ENCODE measurements at places on chromosomes 11 and 22.

DNA sequence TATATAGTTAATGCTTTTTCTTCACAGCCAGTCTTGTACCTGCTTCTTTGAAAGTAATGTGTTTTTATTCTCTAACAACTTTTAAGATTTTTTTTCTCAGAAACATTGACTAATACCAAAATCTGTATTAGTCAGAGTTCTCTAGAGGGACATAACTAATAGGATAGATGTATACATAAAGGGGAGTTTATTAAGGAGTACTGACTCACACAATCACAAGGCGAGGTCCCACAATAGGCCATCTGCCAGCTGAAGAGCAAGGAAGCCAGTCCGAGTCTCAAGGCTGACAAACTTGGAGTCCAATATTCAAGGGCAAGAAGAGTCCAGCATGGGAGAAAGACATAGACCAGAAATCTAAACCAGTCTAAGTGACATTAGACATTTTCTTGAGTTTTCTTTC is 140.0 kb downstream of the RAB38 start:
- DNase-seq: no peak

GRCh38 chr11:16856022-16856471 is 117.6 kb downstream of the C11orf58 start:
- no peak for DNase-seq

DNA sequence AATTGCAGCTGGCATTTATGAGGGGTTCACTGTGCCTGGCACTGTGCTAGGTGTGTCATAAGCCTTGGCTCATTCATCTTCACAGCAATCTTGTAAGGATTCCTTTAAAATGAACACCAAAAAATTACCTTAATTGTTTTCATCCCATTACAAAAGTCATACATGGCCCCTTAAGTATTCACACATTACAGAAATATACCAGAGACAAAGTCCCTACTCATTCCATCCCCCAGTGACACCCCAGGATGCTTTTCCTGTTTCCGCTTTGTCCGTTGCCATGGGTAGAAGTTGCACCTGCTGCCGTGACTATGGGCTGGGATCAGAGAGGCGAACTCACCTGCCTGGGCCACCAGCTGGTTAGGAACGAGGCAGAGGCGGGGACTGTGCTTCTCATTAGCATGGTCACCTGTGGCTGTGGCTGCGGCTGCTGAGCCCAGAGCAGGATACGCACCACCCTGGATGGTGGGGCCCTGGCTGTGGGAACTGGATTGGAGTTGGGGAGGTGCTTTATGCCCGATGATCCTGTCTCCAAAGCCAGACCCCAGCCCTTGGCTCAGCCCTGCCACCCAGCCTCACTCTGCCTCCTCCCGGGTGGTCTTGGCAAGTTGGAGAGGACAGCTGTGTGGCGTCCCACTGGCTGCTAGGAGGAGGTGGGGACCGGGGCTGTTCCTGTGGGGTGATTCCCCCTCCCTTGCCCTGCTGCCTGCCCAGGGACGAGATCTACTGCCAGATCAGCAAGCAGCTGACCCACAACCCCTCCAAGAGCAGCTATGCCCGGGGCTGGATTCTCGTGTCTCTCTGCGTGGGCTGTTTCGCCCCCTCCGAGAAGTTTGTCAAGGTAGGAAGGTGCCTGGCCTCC is 60.8 kb downstream of the MYO7A start:
- no peak for DNase-seq

DNA sequence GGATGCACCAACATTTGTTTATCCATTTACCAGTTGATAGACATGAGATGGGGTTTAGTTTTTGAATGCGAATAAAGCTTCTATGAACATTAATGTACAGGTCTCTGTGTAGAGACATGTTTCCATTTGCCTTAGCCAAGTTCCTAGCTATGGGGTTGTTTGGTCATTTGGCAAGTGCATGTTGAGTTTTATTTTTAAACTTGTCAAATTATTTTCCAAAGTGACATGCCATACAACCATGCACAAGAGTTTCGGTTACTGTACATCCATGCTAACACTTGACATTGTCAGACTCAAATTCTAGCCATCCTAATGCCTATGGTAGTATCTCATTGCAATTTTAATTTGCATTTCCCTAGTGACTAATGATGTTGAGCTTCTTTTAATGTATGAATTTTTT is 70.5 kb upstream of the PARVA start:
- no peak for DNase-seq

- no peak for DNase-seq
Measured at GRCh38 chr11:8584511-8584910, 9.5 kb downstream of the STK33 start.

DNA sequence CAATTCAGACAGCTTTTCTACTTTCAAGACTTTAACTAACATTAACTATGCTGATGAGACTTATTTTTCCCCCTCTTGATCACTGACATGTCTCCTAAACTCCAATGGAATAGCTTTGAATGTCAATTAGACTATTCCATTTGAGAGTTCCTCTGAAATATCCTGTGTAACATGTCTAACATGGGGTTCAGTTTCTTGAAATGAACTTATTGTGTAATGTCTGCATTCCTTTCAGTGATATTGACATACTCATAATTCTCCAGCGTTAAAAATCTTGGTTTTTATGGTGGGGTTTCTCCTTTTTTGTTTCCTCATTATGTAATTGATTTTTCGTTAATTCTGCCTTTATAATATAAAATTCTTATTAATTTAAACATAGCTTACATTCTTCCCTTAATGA is 37.7 kb upstream of the SPTBN2 start:
- no peak for DNase-seq

DNA sequence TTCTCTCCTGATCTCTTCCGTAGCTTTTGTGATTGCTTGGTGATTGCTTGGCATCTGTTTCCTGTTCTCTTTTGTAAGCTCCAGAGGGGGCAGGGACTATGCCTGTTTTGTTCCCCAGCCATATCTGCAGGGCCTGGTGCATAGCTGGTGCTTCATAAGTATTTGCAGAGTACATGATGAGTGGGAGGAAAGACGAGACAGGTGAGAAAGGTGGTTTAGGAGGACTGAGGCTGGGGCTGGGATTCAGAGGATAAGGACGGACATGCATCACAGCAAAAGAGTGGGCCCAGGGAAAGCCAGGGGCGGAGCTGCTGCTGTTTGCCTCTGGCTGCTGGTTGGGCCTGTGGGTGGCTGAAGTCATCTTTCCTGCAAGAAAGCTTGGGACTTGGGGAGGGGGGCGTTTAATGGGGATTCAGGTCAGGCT is 62.4 kb downstream of the DSCAML1 start:
- no peak for DNase-seq

GRCh38 chr11:79425463-79425862 is 15.4 kb downstream of the TENM4 start:
- no peak for DNase-seq

GRCh38 chr11:15665368-15665871 is 550.7 kb downstream of the INSC start:
- DNase-seq: no peak

DNA sequence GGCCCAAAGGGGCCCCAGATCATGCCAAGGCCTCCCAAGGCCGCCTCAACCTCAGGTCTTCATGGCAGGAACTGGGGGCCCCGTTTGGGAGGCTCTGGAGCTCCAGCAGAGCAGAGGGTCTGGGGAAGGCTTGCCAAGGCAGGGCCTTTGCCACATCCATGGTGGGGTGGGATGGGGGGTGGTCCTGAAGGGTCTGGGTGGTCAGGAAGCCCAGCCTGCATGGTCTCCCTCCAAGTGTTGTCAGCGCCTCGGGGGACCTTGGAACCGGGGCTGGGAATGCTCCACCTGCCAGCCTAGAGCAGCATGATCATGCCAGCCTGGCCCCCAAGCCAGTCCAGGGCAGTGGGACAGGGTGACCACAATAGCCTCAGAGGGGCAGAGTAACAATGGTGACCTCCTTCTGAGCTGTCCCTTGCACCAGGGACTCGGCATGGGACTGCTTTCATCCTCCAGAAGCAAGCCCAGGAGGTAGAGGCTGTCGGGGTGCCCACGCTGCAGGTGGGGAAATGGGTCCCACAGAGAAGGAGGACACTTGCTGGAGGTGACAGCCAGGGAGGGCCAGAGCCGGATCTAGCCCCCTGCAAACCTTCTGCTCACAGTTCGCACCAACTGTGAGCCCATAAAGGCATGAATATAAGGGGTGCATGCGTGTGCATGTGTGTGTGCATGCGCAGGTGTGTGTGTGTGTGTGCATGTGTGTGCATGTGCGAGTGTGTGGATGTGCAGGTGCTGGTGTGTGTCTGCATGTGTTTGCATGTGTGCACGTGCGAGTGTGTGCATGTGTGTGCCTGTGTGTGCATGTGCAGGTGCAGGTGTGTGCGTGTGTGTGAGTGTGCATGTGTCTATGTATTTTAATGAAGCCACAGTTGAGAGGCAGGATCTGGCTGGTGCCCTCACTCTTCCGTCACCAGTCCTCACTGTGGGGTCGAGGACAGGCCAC is 63.8 kb downstream of the MYEOV start:
- DNase-seq: no peak

DNA sequence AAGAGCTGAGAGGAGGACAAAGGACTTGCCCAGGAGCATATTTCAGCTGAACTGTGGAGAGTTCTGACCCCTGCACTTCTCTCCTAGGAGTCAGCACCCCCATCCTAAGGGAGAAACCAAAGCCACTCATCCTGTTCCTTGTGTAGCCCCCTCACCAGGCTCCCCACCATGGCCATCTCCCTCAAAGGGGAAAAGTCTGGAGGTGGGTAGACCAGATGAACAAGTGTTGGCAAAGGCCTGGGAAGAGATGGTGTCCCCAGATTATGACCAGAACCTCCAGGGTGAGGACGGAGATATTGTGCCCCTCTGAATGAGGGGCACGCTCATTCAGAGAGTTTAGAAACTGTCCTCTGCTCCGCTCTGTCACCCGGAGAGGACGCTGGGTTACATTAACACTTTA is 880.0 kb downstream of the BRD1 start:
- DNase-seq: no peak

DNA sequence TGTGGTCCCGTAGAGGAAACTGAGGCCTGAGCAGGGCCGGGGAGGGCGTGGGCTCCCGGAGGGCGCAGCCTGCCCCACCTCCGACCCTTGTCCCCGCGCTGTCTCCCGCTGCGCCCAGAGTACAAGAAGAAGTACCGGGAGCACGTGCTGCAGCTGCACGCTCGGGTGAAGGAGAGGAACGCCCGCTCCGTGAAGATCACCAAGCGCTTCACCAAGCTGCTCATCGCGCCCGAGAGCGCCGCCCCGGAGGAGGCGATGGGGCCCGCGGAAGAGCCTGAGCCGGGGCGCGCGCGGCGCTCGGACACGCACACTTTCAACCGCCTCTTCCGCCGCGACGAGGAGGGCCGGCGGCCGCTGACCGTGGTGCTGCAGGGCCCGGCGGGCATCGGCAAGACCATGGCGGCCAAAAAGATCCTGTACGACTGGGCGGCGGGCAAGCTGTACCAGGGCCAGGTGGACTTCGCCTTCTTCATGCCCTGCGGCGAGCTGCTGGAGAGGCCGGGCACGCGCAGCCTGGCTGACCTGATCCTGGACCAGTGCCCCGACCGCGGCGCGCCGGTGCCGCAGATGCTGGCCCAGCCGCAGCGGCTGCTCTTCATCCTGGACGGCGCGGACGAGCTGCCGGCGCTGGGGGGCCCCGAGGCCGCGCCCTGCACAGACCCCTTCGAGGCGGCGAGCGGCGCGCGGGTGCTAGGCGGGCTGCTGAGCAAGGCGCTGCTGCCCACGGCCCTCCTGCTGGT is 1.9 kb downstream of the NLRP6 start:
- no peak for DNase-seq

DNA sequence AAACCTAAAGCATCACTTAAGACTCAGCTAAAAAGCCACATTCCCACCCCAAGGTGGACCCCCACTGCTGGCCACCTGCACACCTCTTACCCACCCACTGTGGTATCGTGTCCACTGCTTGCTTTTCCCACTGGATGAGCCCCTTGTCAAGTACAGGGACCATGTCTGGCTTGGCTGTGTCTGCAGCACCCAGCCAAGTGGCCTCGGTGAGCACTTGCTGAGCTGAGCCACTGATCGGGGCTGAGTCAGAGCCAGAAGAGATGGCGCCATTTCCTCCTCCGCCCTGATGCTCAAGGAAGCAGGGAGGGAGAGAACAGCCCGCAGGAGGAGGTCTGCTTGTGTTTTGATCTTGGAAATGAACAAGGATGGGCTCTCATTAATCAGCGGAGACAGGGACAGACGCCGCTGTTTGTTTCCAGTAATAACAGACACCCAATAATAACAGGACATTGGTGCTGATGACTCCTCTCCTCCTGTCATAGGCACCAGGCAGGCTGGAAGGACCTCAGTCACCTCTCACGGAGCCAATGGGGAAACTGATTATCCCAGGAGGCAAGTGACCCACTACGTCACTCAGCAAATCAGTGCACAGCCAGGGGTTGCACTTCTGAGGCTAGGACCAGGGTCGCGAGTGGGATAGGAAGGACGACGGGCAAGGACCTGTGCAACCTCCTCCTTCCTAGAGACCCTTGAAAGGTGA is 85.2 kb upstream of the RTL6 start:
- no peak for DNase-seq

DNA sequence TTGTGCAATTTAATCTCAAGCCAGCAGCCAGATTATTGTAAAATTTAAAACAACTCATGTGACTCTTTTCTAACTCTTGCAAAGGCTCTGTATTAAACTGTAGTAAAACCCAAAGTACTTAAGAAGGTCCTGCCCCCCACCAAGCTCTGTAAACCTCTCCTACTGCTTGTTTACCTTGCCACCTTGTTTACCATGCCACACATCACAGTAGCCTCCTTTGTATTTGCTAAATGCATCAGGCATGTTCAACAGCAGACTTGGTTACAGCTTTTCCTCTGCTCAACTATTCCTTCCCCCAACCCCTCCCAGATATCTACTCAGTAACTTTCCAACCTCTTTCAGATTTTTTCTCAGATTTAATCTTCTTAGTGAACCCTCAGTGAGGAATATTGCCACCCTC is 861.6 kb downstream of the METTL15 start:
- no peak for DNase-seq

GRCh38 chr22:46815896-46816731 is 53.7 kb downstream of the TBC1D22A start:
- DNase-seq: no peak

GRCh38 chr11:83140691-83141455 is 16.1 kb upstream of the PCF11 start:
- DNase-seq: no peak

DNA sequence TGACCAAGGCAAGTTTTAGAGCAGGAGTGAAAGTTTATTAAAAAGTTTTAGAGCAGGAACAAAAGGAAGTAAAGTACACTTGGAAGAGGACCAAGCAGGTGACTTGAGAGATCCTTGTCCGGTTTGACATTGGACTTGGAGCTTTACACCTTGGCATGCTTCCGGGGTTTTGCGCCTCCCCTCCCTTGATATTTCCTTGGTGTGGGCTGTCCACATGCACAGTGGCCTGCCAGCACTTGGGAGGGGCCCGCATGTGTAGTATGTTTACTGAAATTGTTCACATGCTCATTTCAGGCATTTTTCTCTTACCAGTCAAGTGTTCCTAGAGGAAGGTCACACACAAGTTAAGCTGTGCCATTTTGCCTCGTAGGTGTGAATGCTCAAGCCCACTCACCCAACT is 19.0 kb upstream of the THRSP start:
- DNase-seq: no peak

All from stimulated activated CD8-positive, alpha-beta memory T cell treated with anti-CD3 and anti-CD28 coated beads, Interleukin-4, amount 100 ng/mL, for 1 hour (primary cell).